ENCODE measurements at places on chromosomes 3 and 15. TPM values are rescaled to one million over a fixed set of nuclear protein-coding genes. Genes with fewer than 3 reads are reported as not detected.

DNA sequence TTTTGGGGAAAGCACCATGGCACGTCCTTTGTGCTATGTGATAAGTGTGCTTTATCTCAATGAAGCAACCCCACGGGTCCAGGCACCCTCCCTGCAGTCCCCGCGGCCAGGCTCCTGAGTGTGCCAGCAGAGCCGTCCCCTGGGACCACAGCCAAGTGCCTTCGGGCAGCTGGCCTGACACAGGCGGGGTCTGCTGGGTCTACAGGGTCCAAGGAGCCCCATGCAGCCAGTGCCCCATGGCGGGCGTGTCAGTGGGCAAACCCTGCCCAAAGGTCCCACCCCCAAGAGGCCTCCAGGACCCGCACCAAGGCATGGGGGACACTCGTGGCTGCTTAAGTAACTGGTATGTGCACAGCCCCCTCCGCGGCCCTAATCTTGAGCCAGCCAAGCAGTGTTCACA, 35.3 kb downstream of the KLHL25 start:
- no peak for DNase-seq

- DNase-seq, result no peak
These were observed 53.4 kb downstream of the USP13 start for GRCh38 chr3:179706233-179706632.

The NLGN1 gene
- 0.98 TPM for total RNA-seq

DNA sequence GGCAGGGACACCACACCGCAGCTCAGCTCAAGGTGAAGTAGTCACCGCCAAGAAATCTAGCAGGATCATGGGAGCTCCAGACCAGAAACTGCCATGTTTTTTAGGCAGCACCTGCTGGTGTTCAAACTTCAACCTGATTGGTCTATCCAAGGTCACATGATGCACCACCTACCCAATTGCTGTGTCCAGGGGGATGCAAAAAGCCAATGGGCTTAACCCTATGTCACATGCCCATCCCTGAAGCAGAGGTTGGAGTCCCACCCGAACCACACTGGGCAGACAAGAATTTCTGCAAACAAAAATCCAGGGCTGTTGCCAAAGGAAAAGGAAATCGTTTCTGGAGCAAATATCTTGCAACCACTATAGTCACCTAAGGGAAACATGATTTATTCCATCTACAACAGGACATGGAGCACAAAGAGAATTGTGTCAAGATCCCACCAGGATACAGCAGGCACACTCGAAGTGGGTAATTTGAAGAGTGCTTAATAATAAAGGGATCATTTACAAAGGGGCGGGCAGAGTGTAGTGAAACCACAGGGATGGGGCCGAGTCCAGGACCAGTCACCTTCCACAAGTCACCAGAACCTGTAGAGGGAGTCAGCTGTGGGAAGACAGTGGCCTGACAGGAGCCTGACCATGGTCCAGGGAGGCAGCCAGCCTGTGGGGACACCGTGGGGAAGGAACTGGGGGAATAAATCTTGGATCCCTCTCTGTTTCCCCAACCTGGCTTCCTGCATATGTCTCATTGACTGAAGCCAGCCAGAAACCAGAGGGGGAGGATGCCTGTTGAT, 34.2 kb upstream of the TSEN2 start:
- peak; percentile 19 for DNase-seq

GRCh38 chr3:190728574-190729246, 133.8 kb downstream of the GMNC start:
- DNase-seq, result no peak

GRCh38 chr15:41494190-41494921, 682 bp downstream of the ITPKA start:
- DNase-seq, result no peak

The TNNC1 gene
- 4.6 TPM for total RNA-seq

- DNase-seq, result peak; percentile 24
These were observed 86.8 kb downstream of the CCK start for GRCh38 chr3:42179110-42179725.

DNA sequence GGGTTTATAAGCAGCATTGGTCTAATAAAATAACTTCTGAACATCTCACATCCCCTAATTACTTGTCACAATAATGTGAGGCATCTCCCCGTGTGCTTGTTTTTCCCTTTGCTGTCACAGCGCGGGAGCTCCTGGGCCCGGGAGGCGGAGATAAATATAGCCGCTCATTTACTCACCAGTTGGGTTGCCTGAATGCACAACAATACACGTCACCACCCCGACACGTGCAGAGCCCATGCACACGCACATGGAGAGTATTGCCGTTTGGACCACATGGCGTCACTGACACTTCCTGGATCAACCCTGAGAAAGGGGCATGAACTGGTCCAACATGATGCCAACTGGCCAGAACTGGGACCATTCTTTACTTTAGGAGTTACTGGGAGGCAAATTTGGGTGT, 76.2 kb downstream of the MRPL46 start:
- no peak for DNase-seq

The GPR62 gene
- total RNA-seq, result not detected
